ENCODE measurements at places on chromosomes 4 and X.

- peak; percentile 23 for DNase-seq
Measured at GRCh38 chrX:86946569-86946968, 571.0 kb upstream of the KLHL4 start.

- DNase-seq, result no peak
Measured at GRCh38 chr4:151678048-151678872, 82.5 kb downstream of the GATB start.

GRCh38 chr4:152577708-152578396, 42.0 kb upstream of the FBXW7 start:
- peak; percentile 10 for DNase-seq

DNA sequence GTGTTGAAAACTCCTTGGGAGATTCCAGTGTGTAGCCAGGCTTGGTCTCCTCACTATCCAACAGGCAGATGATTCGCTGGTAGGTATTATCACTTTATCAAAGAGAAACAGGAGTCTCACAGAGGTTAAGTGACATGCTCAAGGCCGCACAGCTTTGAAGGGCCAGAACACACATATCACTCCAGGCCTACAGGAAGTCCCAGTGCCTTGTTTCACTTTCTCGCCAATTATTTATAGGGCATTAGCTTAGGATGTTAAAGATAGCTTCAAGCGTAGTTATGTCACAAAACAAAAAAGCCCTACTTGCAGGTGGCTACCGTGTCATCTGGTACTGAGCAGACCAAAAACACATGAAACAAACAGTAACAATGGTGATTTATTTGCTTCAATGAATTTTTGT, 13.2 kb downstream of the ATP8A1 start:
- no peak for DNase-seq

Data from iris pigment epithelial cell (primary cell).